GM23338 (cell line): ENCODE measurements at places on chromosomes 11 and 22.
A peak's percentile ranks its signal among the peaks of the same experiment; 100 is the strongest.

- DNase-seq = no peak
These were observed at the start of gene MS4A3 for GRCh38 chr11:60056349-60056969. Gene MS4A3, plus strand, starts transcription at chr11:60056665. Its CDS starts 4,496 bp downstream, at chr11:60061161.

- DNase-seq = no peak
These were observed 16.8 kb downstream of the PRR5L start for GRCh38 chr11:36312611-36313472.

DNA sequence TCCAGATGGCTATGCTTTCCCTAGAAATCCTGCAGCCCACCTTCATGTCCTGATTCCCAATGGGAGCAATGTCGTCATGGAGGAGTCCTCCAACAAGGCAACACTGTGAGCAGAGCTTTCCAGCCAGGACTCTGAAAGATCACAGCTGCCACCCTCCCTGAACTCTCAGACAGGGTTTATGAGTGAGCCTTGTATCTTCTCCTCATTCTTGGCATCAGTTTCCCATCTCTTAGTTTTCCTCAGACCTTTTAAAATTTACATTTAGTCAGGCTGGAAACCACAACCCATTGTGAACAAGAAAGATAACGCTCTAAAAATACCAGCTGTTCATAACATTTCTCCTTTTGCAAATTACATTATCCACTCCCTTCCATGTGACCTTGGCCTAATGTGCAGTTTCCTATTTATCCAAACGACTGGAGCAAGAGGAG is 15.6 kb upstream of the LYVE1 start:
- no peak for DNase-seq

GRCh38 chr11:102291831-102292230 is 25.5 kb upstream of the BIRC3 start:
- DNase-seq = no peak

DNA sequence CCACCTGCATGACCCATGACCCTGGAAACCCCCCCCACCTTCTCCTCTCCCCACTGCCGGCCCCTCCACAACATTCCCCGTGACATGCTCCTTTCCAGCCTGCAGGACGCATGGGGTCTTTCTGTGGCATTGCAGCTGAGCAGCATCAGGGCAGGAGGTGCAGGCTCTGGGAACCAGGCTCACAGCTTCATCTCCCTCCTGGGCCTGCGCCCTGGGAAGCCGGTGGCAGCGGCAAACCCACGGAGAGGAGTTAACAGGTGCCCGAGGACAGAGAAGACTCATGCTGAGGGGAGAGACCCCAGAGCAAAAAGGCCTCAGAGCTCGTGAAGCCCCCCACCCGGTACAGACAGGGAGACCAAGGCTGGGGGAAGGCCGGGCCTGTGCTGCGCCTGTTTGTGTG is 32.2 kb downstream of the CDKN1C start:
- no peak for DNase-seq

DNA sequence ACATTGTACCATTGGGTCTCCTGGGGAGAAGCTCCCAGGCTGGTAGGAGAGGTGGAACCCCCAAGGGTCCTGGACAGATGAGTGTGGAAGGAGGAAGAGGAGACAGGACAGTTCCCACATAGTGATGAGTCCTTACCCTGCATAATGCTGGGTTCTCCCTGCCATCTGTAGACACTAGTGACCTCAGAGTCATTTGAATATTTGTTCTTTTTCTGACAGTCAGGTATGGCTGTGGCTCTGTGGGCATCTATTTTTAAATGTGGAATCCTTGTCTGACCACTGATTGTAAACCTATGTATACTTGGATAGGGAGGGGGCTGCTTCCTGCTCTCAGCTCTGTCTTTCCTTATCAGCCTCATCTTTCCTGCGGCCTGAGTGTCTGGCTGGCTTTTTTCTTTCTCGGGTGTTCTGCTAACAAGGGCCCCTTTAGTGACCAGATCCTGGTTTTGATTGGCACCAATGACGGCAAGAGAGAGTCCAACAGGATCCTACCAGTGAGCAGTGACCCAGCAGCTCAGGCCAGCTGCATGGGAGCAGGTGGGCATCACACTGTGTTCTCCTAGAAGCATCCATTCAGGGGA is 2.6 kb upstream of the SLC5A1 start:
- DNase-seq = no peak

- no peak for DNase-seq
These were observed 56.0 kb upstream of the LINC01488 start for GRCh38 chr11:69425444-69425843.

DNA sequence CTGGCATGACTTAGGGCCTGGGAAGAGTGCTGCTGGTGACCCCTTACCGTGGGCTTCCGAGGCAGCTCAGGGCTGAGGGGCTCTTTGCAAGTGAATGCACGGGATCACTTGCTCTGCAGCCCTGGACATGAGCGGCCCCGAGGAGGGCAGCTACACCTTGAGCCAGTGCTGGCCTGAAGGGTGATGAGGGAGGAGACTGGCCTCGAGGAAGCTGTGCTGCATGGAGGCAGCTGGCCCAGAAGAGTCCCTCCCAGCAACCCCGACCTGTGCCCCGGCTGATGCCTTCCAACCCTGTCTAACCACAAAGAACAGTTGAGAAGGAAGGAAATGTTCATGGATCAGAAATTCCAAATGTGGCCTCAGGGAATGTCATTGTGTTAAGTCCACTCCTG is 45.2 kb downstream of the TBX1 start:
- no peak for DNase-seq

DNA sequence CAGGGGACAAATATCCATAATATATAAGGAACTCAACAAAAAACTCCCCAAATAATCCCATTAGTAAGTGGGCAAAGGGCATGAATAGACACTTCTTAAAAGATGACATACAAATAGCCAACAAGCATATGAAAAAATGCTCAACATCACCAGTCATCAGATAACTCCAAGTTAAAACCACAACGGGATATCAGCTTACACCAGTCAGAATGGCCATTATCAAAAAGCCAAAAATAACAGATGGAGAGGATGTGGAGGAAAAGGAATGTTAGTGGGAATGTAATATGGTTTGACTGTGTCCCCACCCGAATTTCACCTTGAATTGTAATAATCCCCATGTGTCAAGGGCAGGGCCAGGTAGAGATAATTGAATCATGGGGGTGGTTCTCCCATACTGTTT is 350.1 kb downstream of the GUCY1A2 start:
- no peak for DNase-seq

DNA sequence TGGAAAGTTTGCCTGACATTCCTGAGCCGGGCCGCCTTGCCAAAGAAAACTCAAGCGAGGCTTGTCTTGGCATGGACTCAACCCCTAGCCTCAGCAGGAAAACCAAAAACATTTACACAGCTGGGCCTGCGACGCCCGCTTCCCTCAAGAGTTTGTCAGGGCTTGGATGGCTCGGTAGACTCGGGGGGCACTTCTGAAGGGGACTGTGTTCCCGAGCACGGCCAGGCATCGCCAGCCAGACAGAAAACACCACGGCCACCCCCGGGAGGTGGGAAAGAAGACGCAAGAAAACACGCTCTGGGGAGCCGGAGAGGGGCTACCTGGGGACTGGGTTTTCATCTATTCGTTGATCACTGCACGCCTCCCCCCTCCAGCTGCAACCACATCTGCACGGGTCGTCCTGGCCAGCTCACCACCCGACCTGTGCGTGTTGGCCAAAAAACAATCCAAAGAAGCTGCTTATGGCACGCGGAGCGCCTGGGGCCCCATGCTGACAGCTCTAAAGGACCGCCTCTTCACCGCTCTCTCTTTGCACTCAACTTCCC is 380.7 kb downstream of the MN1 start:
- no peak for DNase-seq

GRCh38 chr11:127639916-127640315 is 639.3 kb upstream of the KIRREL3 start:
- no peak for DNase-seq

DNA sequence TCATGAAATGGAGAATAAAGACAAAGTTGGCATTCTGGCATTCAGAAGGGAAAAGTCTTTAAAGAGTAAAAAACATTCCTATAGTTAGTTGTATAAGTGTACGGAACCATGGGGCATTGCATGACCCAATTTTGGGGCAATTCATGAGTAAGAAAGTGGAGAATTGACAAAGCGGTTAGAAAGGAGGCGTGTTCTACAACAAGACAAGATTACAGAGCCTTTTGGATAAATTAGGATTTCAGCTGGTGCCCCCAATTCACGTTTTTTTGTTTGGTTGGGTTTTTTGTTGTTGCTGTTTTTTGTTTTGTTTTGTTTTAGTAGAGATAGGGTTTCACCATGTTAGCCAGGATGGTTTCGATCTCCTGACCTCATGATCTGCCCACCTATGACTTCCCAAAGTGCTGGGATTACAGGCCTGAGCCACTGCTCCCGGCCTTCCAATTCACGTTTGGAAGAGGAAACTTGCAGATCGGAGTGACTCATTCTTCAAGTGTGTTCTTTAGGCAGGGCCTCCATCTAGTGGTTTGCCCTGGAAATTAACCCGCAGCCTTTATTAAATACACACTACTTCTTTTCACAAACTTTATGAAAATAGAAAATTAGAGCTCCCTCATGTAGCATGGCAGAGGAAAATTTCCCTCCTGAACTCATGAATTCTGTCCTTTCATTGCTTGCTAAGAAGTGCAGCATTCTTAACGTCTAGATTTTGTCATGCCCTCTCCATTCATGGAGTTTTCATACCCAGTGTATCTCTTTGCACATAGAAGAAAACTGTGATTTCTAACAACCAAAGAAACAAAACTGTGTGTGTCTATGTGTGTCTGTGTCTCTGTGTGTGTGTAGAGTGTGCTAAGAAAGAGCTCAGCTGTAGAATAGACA is 118.1 kb downstream of the BBOX1 start:
- peak; percentile 84 for DNase-seq

DNA sequence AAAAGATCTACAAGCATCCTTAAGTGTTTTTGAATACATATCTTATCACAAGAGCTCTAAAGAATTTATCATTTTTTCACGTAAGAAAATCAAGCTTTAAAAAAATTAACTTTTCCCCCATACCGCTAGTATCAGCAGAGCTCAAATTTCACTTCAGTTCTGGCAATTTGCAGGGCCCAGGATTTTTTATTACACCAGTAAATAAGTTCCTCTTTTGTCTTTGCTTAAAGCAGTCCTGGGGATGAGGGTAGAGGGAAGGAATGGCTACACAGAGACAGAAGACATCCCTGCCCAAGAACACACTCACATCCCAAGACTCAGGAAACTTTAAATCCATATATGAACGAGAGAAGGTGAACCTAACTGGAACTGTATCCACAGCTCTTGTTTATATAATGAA is 22.6 kb upstream of the SORL1 start:
- no peak for DNase-seq

GRCh38 chr11:59062602-59063529 is 23.2 kb upstream of the GLYATL1B start:
- DNase-seq = peak; percentile 36

DNA sequence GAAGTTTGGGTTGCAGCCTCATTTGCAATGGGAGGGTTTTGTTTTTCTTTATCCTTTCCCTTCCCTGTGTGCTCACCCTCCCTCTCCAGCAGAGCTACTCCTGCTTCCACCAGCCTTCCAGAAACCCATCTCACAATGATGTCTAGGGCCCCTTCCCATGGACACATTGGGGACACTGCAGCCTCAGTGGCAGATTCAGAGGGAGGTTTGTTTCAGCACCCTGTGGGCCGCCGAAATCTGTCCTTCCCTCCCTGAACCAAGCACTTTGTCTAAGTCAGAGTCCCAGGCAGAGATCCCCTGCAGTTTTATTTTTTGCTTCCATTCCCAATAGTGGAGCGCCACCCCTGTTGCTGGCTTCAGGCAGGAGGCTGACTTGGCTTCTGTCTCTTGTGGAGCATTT is 8.6 kb upstream of the SYNGR1 start:
- DNase-seq = no peak

- no peak for DNase-seq
These were observed 64.3 kb upstream of the PPARA start for GRCh38 chr22:46085828-46086576.

- no peak for DNase-seq
These were observed 3.3 kb downstream of the KDM4E start for GRCh38 chr11:95028357-95028756.

GRCh38 chr22:42794551-42795510 is 62.2 kb downstream of the ARFGAP3 start:
- DNase-seq = peak; percentile 50

DNA sequence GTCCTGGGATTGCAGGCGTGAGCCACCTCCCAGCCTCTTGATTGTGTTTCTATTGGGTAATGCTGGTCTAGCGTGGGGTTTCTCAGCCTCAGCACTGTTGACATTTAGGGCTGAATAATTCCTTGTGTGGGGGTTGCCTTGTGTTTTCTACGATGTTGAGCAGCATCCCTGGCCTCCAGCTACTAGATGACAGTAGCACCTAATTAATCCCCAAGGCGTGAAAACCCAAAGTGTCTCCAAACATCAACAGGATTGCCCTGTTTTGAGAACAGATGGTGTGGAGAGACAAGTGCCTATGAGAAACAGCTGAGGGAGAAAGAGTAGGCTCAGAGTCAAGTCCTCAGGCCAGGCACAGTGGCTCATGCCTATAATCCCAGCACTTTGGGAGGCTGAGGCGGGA is 67.2 kb downstream of the SGSM1 start:
- DNase-seq = no peak

DNA sequence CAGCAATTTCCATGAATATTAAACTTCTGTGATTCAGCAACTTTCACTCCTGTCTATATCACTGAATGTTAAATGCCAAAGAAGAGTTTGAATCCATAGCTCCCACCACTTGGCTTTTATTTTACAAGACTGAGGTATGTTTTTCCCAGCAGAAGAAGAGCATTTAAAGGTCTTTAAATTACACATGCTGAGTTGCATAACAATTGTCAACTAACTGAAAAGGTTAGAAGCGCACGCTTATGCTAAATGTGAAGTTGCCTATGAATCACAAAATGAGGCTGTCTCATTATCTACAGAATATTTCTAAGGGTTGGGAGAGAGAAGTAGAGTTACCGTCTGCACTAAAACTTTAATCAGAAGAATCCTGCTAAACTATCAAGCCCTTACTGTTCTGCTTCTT is 1086.3 kb downstream of the FAM181B start:
- peak; percentile 65 for DNase-seq

- DNase-seq = no peak
These were observed 64.6 kb downstream of the GDPD4 start for GRCh38 chr11:77236901-77237300.

- DNase-seq = no peak
These were observed 1066.1 kb downstream of the BRD1 start for GRCh38 chr22:48761546-48761945.

DNA sequence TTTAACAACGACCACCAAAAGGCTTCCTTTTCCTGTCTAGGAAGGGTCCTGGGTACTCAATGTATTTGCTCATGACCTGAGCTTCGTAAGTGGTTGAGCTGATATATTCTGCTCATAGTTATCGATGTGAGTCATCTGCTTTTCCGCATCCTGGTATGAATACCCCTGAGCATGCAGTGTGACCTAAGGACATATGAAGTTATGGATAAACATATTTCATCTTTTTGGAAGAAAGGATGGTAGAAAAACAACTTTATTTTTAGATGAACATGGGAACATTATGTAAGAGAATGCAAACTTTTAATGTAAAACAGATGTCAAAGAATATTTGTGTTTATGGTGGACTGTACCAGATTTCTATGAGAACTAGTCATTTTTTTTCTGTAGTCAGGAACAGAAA is 28.4 kb downstream of the TRPC6 start:
- DNase-seq = no peak

- DNase-seq = peak; percentile 78
These were observed 20.1 kb upstream of the NARS2 start for GRCh38 chr11:78594814-78595213.
